ENCODE measurements at places on chromosomes 16 and 17. TPM values are rescaled to one million over a fixed set of nuclear protein-coding genes. Genes with fewer than 3 reads are reported as not detected.

The ZFHX3 gene
- 0.50 TPM for total RNA-seq

The BCL6B gene
- 0.73 TPM for total RNA-seq

DNA sequence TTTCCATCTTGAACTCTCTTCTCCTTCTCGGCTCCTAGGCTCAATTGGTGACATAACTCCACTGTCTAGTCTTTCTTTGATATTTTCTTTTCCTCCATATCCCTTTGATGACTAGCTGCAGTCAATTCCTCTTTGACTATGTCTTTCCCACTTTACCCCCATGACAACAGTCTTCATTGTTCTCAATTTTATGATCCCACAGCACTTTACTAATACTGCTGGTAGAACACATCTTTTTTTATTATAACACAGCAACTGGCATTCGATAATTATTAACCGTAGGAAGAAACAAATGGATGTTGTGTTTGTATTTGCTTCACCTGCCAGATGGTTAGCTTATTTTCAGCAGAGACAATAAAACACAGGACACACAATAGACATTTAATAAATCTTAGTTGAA, 1.3 kb downstream of the KRTAP3-3 start:
- no peaks in the 10 kb centered on the region for H3K4me1 ChIP-seq
- peaks cover 34% of the 10 kb centered on the region for H3K27me3 ChIP-seq
- H3K27ac ChIP-seq: no peak overlapping the region
- H3K36me3 ChIP-seq: no peaks in the 10 kb centered on the region

GRCh38 chr16:9318764-9319163, 227.3 kb downstream of the HAPSTR1 start:
- H3K27me3 ChIP-seq: no peaks in the 10 kb centered on the region
- H3K36me3 ChIP-seq: no peaks in the 10 kb centered on the region
- no peaks in the 10 kb centered on the region for H3K4me1 ChIP-seq
- H3K4me3 ChIP-seq: no peak overlapping the region
- H3K27ac ChIP-seq: no peak overlapping the region

DNA sequence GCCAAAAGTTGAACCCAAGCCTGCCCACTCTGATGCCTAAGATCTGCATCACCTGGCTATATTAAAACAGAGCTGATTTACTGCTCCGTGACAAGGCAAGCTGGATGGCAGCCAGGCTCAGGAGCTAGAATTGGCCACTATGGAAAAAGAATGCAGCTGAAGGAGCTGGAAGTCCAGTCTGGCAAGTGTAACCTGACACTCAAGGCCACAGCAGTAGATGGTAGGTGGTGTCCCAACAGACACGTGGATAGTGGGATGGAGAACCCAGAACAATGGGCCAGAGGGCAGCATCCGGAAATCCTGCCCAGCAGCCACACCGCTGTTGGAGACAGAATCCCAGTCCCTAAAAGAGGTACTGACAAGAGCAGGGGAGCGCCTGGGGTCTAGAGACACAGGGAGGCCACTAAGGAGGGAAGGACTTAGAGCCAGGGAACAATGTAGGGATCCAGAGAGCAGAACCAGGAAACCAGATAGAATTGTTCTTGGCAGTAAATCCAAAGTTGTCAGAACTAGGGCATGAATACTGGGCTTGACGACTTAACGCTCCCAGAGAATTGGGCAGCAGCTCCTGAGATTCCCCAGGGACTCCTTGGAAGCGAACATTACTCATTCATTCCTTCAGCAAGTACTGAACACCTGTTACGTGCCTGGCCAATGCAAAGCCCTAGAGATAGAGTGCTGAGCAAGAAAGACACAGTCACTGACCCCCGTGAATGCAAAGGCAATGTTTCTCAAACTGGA, 85.7 kb downstream of the CDYL2 start:
- H3K27me3 ChIP-seq: no peaks in the 10 kb centered on the region
- H3K36me3 ChIP-seq: peaks cover 4% of the 10 kb centered on the region
- H3K27ac ChIP-seq: no peak overlapping the region
- peaks cover 12% of the 10 kb centered on the region for H3K4me1 ChIP-seq
- H3K4me3 ChIP-seq: no peak overlapping the region

GRCh38 chr16:50165473-50165872, 12.4 kb downstream of the TENT4B start:
- no peaks in the 10 kb centered on the region for H3K36me3 ChIP-seq
- H3K4me1 ChIP-seq: peaks cover 29% of the 10 kb centered on the region
- peak overlapping the region; percentile 27 for H3K27ac ChIP-seq
- H3K27me3 ChIP-seq: no peaks in the 10 kb centered on the region
- no peak for DNase-seq

DNA sequence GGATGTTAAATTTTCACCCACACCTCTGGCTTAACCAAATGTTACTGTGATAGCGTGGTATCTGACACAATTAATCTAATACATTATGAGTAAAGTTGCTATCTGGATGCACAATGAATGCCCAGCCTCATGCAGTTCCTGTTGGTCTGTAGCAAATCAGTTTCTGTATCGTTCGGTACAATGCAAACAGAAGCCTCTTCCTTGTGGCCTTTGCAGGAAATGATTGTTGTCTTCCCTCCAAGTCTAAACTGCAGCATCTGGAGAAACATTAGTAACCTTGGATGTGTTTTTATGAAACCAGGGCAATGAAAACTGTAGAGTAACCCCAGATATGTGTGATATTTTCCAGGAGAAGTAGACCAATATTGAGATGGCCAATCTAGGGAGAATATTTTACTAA, 46.8 kb downstream of the CYB561 start:
- no peak overlapping the region for H3K27ac ChIP-seq
- H3K4me1 ChIP-seq: no peaks in the 10 kb centered on the region
- H3K4me3 ChIP-seq: no peak overlapping the region
- H3K36me3 ChIP-seq: peaks cover 2% of the 10 kb centered on the region
- no peaks in the 10 kb centered on the region for H3K27me3 ChIP-seq
- DNase-seq: no peak

The ATAD5 gene
- total RNA-seq: 18.1 TPM

All from natural killer cell treated with Interleukin-12 subunit alpha and Interleukin-12 subunit beta and Interleukin-15 and Interleukin-18, amount 100 ng/mL, for 72 hours (primary cell).